Activated gamma-delta T cell (primary cell): ENCODE measurements at places on chromosomes 7 and 10.

DNA sequence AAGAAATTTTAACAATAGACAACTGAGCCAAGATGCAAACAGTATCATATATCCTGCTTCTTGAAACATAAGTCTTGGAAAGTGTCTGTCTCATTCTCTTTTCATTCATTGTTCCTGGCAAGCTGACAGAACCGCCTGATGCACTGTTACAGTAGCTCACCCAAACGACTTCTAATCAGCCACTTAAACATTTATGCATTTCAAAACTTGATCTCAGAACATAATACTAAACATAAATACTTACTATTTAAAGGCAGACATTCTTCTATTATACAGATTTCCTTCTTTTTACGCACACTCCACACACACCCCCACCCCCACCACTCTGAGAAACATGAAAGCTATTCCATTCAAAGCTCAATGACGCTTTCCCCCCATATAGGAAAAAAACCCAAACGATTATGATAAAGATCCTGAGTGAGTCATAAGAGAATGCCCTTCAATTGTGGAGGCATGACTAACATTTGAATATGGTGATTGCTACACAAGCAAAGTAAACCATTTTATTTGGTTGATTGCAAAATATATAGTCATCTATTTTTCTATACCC, 30.5 kb downstream of the SHTN1 start:
- DNase-seq = no peak

- no peak for DNase-seq
Measured at GRCh38 chr7:118057404-118057803, 126.6 kb upstream of the LSM8 start.

GRCh38 chr10:49335364-49335972, 36.5 kb downstream of the C10orf71 start:
- DNase-seq = no peak

GRCh38 chr10:73998623-73998928, 660 bp downstream of the VCL start:
- no peak for DNase-seq

GRCh38 chr10:1957057-1957456, 219.7 kb upstream of the ADARB2 start:
- no peak for DNase-seq

DNA sequence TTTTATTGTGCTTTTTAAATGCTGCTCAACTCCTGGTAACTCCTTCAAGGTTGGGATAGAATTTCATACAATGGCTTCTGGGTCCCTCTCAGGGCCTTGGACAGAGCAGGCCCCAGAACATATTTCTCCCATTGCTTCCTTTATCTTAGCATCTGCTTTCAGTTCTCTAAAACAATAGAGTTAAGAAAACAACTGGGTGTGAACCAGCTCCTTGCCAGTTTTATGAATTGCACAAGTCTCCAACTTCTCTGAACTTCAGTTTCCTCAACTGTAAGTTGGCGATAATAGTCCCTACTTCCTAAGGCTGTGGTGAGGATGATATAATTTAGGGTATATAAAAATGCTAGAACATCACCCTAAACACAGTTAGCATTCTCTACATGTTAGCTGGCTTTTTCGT, 77.0 kb upstream of the INHBA start:
- DNase-seq = no peak

DNA sequence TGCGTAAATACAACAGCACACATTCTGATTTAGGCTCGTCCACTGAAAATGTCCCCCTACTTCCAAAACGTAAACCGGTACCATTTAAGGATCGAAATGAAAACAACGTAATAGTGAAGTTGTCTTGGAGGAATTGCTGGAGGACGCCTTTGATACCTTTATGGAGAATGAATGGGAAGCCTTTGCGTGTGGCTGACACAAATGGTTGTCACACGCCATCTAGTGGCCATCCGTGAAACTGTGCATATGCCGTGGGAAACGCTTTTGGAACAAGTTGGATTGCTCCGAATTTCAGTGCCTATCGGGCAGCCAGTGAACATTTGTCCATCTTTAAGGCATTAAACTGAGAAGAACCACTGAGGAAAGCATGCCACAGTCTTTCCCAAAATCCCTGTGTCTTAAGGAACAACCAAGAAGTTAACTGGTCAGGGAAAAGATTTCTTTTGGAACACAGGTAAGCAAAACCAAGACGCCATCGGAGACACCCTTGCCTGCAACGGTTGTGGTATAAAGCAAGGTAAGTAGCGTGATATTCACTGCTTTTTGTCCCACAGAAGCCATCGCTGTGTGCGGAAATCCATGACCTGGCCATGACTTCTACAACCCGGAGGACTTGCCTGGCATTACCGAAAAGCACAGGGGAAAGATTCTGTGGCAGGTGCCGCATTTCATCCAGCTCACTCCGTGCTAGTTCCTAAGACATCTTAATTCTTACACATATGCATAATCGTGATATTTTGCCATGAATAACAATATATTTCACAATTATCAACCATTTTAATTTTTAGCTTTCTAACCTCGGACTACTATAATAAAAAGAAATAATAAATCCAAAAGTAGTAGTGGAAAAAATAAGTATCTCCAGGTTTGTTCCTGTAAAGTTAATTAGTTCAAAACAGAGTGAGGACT, 100.6 kb downstream of the FAM204A start:
- DNase-seq = no peak

- no peak for DNase-seq
Measured at GRCh38 chr7:141551782-141552181, 572 bp downstream of the AGK start.

DNA sequence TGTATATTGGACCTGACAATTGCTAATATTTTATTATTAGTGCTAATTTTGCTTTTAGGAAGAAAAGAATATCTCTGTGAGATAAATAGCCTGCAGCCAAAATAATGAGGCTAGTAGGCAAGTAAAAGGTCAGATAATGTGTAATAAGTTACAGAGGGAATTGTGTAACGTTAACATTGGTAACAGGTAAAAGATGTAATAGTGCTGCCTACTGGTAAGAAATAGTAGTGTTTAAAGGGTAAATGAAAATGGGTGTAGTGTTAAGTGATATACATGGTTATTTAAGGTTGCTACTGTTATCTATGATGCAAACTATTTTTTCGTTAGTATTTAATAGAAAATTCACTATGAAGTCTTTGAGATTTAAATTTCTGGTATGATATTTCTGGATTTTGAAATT, 9.2 kb upstream of the FOXP2 start:
- no peak for DNase-seq
